ENCODE measurements at places on chromosomes 16 and 17.
A peak's percentile ranks its signal among the peaks of the same experiment; 100 is the strongest.

DNA sequence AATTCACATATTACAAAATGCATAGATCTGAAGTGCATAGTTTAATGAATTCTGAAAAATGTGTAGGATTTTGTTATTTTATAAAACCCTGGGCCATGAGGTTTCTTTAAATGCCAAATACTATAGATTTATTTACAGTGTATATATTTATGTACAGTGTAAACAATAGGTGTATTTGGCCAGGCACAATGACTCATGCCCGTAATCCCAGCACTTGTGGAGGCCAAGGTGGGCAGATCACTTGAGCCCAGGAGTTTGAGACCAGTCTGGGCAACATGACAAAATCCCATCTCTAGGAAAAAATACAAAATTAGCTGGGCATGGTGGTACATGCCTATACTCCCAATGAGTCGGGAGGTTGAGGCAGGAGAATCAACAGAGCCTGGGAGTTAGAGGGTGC is 249.4 kb downstream of the PRKCA start:
- DNase-seq = no peak

DNA sequence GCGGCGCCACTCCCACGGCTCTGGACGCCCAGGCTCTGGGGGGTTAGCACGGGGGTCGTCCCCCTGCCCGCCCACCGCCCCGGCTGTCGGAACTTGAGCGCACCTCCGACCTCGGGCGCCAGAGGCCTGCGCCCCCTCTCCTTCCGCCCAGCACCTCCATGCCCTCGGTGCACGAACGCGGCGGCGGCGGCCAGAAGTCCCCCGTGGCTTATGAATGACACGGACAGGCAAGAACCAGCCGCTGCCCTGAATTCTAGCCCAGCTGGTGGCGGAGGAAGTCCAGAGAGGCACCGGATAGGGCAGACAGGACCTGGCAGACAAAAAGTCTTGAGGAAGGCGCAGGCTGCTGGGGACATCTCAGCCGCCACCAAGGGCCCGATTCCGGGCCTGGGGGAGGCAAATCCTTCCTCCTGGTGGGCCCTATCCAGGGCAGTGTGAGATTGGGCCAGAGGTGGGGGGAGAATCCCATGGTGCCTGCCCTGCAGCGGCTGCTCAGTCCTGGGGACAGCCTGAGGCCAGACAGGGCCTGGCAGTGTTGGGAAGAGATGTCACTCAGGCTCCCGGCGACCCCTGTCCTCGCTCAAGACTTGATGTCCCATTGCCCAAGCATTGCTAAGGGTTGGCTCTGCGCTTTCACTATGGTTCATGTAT is 897 bp upstream of the CYGB start:
- DNase-seq = peak; percentile 41

DNA sequence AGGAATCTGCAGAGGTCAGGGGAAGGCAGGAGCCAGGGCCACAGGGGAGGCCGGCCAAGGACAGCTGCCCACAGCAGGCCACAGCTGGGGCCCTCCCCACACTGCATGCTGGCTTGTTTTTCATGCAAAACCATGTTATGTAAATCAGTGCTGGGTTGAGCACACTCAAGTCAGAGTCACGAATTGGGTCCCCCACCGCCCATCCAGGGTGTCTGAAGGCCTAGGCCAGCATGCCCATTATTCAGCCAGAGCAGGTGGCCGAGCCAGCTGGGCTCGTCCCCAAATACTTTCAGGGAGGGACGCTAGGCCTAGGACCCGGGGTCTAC is 51.2 kb upstream of the TOB1 start:
- no peak for DNase-seq

GRCh38 chr17:8776248-8776647 is 17.9 kb upstream of the SPDYE4 start:
- no peak for DNase-seq

- no peak for DNase-seq
Observed at GRCh38 chr16:21097151-21097550, 53.5 kb downstream of the DNAH3 start.

DNA sequence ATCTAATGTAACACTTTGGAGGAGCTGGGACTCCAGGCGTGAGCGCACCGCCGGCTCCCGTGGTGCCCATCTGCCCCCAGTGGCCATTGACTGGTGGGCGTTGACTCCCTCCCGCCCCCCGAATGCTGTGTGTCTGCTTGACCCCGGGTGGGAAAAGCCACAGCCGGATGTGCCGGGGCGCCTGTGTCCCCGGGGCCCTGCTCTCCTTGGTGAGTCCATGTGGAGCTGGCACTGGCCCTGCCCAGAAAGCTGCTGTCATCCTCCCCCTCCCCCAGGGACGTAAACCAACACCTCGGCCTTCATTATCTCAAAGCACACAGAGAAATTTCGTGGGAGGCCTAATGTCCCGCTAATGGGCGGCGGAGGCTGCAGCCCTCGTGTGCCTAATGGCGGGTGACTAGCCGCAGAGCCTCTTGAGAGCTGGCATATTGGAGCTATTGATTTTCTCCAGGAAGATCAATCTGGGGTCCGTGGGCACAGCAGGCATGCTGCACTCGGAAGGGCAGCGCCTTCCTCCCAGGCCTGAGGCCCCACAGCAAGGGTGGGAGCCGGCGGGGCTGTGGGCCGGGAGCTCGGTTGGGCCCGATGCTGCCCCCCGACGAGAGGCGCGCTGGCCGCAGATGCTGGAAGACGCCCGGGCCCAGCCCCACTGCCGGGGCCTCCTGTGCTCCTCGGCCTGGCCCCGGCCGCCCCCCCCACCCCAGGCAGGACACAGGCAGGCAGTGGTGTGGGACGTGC is 4.0 kb upstream of the PERCC1 start:
- DNase-seq = no peak

- no peak for DNase-seq
Observed at GRCh38 chr16:85983064-85983463, 84.1 kb downstream of the IRF8 start.

DNA sequence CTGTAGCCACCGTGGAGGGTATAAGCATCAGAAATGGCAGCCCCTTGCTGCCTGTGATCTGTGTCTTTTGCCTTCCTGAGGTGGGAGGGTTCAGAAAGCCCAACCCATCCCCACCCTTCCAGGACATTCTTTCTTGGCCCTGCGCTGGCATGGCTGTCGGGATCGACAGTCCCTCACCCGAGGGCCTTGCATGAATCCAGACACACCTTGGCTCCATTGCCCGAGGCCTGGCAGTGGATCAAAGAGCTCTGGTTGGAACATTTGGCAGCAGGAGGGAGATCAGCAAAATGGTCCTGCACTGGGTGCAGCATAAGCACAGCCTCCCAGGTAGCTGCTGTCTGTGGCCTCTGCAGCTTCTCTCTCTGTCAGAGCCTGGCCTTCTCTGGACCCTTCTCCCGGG is 246.6 kb upstream of the MAF start:
- no peak for DNase-seq

DNA sequence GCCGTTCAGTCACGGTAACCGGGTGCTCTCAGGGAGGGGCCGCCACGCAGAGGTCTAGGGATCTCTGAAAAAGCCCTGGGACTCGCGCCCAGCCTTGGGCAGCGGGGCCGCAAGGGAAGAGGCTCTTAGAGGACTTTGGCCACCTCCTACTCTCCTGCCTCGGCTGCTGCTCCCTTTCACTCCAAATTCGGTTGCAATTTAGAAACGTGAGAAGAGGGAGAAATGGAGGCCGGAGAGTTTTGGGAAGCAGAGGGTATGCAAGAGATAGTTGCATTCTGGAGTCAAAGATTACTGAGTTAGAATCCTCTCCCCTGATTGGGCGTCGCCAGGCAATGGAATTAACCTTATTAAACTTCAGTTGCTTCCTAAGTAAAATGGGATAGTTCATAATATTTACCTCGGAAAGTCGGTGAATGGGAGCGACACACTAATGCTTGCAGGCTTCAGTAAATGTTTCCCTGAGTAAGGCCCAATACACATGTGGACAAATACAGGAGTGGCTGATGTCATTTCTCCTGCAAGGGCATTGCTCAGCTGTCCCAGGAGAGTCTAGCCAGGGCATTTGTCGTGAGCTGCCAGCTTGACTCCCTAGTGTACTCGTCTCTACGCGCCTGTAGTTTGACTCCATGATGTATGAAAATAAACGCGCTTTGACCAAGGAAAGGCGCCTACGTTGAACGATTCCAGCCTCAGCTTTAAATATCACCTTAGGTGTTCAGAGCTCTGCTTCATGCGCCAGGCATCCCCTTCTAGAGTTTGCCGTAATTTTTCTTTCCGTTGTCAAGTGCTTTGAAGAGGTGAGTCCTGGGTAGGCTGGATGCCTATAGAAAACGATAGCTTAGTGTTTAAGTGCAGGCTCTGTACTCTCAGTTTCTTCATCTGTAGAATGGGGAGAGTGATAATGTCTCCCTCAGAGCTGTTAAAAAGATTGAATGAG is 667 bp downstream of the OGFOD1 start:
- peak; percentile 21 for DNase-seq

DNA sequence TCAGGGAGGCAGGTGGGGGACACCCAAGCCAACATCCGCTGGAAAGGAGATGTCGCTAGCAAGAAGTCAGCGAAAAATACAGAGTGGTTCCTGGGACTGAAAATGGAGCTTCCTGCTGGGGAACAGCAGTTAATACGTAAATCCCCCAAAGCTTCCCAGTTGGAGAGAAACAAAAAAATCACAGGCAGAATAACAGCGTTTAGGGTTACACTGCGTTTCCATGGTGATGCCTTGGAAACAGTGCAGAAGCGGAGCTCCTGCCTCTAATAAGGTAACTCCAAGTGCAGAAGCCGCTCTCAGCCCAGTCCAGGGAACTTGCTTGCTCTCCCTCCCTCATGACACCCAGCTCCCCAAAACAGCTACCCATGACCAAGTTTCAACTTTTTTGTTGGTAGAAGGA is 73.4 kb downstream of the PLD6 start:
- DNase-seq = no peak

DNA sequence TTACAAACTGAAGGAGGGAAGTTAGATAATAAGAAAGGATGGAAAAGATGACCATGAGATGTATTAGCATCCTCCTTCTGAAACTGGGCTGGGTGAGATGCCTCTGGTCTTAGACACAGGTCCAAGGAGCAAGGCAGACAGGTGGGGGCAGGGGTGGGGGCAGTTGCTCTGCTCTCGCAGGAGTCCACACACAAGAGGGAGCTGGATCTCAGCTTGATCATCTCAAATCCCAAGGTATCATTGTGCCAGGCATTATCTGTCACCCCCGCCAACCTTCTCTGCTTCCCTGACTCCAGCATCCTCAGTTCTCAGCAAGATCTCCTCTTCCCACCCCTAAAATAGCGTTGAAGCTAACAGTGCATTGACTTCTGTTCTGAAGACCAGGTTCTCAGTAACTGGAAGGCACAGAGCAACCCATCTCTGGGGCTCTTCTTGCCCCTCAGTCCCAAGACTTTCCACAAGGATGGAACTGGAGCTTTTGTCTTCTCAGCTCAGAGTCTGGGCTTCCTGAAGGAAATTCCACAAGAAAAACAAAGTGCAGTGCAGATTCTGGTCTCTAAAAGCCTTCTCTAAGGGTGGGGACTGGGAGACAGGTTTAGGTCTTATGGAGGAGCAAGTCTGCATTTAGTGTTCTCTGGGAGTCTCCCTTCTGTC is 1.6 kb downstream of the FLOT2 start:
- DNase-seq = no peak

- DNase-seq = no peak
Observed at GRCh38 chr17:7207120-7208001, 12.3 kb downstream of the DLG4 start.

DNA sequence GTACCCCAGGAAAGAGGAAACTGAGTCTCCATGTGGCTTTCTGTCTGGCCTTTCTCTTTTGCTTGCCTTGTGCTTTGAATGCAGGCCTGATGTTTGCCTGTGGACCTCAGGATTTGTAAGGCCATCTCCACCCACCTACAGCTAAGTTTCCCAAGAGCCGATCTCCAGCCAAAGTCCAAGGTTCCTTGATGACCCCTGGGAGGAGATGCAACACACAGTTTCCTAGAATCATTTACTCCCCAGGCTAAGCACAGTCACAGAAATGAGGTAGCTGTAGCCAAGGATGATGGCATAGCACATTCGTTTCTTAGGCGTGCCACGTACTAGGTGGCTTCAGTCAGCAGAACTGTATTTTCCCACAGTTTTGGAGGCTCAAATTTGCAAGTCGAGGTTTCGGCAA is 595.4 kb downstream of the MAF start:
- DNase-seq = no peak

GRCh38 chr17:62219221-62219899 is 154.3 kb upstream of the MED13 start:
- DNase-seq = no peak

DNA sequence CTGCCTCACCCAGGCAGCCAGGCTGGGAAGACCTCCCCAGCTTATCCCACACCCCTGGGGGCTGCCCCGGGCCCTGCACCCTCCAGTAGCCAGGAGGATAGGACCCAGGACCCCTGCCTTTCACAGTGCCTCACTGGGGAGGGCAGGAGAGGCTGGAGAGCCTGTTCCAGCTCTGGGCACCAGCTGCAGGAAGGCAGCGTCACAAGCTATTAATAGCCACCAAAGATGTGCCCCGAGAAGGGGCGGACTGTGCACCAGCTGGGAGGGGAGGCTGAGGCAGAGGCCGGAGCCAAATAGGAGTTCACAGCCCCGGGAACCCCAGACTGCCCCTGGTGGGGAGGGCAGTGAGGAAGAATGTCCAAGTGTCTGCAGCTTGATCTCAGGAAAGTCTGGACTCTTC is 8.8 kb downstream of the SBK1 start:
- no peak for DNase-seq

- peak; percentile 96 for DNase-seq
Observed at GRCh38 chr17:2401426-2402221, 764 bp upstream of the MNT start.

GRCh38 chr16:81716478-81717225 is 62.4 kb upstream of the PLCG2 start:
- peak; percentile 49 for DNase-seq

DNA sequence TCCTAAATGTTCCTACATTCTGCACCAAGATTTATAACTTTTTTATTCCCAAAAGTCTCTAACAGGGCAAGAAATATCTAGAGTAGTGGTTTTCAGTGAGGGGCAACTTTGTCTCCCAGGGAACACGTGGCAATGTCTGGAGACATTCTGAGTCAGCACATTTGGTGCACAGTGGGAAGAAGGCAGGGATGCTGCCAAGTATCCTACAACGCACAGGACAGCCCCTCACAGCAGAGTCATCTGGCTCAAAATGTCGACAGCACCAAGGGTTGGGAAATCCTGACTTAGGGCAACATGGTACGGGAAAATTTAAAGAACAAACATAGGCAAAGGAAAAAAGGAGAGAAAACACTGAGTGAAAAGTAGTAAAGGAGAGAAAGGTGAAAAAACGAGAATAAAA is 61.8 kb downstream of the SMG6 start:
- DNase-seq = no peak

DNA sequence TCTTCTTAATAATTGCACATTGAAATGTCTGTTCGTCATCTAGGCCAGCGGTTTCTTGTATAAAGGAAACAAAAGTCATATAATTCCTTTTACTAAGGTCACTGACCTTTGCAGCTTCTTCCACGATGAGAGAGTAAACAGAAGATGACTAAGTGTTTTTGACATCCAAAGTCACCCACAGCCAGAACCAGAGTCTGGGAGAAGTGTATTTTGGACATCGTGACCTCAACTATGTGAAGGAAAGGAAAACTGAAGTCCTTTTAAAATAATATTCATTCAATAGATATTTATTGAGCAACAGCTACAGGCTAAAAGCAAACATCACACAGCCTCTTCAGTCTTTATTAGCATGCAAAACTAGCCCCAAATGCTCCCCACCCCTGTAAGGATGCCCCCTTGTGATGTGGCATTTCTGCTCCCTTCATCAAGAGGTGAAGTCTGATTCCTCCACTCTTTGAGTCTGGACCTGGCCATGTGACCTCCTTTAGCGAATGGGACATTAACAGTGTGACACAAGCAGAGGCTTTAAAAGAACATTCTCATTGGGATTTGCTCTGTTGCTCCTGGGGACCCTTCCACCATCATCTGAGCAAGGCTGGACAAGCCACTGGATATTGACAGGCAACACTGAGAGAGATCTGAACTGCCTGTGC is 8.1 kb upstream of the PMP22 start:
- DNase-seq = no peak

Data from B cell (primary cell).